ENCODE measurements at places on chromosomes 7 and 10.

DNA sequence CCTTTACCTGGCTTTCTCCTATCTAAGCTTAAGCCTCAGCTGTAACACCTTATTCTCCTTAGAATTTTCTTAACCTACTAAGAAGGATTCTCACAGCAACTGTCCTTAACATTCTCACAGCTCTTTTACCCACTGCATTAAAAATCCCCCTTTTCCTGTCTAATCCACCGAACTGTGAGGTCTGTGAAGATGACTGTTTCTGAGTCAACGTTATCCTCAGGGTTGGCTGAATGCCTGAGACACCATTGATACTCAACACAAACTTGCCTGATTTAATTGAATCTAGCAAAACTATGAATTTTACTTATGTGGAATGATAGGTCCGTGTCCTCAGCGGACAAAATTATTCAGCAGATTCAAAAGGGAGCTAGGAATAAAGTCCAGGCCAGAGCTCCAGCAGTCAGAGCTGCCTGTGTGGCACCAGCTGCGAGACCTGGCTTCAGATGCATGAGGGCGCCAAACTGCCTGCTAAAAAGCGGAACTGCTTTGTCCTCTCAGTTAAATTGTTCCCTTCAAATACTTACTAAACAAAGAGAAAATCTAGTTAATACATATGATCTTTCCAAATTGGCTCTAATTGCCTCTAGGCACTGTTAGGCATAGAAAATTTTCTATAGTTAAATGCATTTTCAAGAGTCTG, 33.4 kb upstream of the VWDE start:
- no peaks in the 10 kb centered on the region for H3K36me3 ChIP-seq
- H3K4me3 ChIP-seq, result no peak overlapping the region
- DNase-seq, result no peak
- peaks cover 5% of the 10 kb centered on the region for H3K4me1 ChIP-seq
- no peak overlapping the region for H3K27ac ChIP-seq

DNA sequence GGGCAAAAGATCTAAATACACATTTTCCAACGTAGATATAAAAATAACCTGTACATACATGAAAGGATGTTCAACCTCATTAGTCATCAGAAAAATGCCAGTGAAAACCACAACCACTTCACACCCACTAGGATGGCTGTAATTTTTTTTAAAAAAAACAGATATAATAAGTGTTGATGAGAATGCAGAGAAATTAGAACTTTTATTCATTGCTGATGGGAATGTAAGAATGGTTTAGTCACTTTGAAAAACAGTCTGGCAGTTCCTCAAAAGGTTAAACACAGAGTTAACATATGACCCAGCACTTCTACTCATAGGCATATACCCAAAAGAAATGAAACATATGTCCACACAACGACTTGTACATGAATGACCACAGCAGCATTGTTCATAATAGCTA, 32.3 kb upstream of the PRKCQ start:
- H3K36me3 ChIP-seq, result no peaks in the 10 kb centered on the region
- H3K27me3 ChIP-seq, result peaks cover 2% of the 10 kb centered on the region
- H3K4me1 ChIP-seq, result no peaks in the 10 kb centered on the region
- no peak overlapping the region for H3K4me3 ChIP-seq

- H3K36me3 ChIP-seq, result no peaks in the 10 kb centered on the region
- H3K27ac ChIP-seq, result no peak within 1 kb of the TSS
- H3K27me3 ChIP-seq, result peaks cover 70% of the 10 kb centered on the region
- DNase-seq, result no peak
- H3K4me1 ChIP-seq, result no peaks in the 10 kb centered on the region
Measured at GRCh38 chr10:100081075-100082001, at the start of gene CPN1. CPN1 (minus strand) TSS chr10:100081869; CDS start chr10:100081625, 244 bp downstream.

DNA sequence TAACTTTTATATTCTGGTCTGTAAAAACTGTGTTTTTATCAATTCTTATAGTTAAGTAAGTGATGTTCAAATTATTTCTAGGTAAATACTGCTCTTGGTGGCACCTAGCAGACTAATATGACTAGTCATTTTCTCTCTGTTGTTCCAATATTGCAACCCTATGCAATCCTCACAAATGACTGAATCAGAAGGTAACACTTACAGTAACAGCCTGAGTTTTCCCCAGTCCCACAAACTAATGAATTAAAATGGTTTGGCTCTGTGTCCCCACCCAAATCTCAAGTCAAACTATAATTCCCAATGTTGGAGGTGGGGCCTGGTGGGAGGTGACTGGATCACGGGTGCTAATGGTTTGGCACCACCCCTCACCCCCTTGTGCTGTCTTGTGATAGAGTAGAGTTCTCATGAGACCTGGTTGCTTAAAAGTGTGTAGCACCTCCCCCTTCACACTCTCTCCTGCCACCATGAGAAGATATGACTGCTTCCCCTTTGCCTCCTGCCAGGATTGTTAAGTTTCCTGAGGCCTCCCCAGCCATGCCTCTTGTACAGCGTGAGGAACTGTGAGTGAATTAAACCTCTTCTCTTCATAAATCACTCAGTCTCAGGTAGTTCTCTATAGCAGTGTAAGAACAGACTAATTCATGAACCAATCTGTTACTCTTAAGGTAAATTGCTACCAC, 43.5 kb downstream of the MTPN start:
- H3K36me3 ChIP-seq, result peaks cover 9% of the 10 kb centered on the region
- H3K4me1 ChIP-seq, result peaks cover 18% of the 10 kb centered on the region
- H3K4me3 ChIP-seq, result no peak overlapping the region
- H3K27me3 ChIP-seq, result no peaks in the 10 kb centered on the region
- no peak overlapping the region for H3K27ac ChIP-seq
